ENCODE measurements at places on chromosomes 4 and X.

DNA sequence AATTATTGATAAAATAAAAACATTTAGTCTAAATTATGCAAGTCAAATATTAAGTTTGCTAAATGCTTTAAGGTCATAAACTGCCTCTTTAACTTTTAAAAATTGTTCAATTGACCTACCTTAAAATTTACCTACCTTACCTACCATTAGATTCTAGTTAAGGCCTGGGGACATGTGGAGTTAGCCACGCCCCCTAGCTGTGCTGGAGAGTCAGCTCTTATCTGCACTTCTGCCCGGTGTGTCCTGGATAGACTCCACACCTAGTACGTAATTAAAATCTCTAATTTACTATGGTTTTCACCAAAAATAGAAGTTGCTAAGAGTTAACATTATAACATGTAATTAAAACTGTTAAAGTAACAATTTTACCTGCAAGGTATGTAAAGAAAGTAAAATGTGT lies 22.7 kb downstream of the TENM3 start:
- no peak for DNase-seq

GRCh38 chrX:28188526-28188925 lies 207.3 kb upstream of the DCAF8L1 start:
- no peak for DNase-seq

GRCh38 chr4:169385376-169385775 lies 114.6 kb upstream of the SH3RF1 start:
- no peak for DNase-seq

DNA sequence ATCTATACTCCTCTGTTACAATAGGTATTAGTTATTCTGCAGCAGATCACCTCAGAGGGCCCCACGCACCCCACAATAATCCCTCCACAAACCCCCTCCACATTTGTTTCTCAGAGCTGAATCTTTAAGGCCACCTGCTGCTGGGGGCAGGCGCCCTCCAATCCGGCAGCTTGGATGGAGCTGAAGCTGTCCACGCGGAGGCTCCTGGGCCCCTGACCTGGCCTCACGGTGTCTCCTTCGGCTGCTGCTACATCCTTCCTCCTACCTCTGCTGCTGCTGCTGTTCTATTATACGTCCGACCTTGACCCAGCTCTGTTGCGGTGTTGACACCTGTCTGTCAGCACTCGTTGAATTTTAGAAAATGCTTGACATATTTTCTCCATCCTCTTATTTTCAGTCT lies 430.2 kb upstream of the ZFP42 start:
- no peak for DNase-seq
